ENCODE measurements at places on chromosomes 11 and 22.

DNA sequence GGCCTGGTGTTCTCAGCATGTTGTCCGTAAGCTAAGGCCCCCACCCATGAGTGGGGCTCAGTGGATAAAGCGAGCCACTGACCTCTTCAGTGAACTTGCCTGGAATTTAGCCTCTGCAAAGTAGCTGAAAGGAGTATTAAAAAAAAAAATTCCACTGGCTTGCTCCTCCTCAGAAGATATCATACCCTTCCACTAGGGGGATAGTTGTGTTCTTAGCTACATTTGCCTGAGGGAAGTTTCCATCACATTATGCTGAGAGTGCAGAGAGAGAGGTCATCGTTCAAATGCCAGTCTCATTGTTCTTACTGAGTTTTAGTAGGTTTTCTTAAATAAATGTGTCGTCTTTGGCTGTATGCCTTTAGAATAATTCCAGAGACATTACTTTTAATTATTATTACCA is 879.7 kb downstream of the JRKL start:
- DNase-seq, result no peak

DNA sequence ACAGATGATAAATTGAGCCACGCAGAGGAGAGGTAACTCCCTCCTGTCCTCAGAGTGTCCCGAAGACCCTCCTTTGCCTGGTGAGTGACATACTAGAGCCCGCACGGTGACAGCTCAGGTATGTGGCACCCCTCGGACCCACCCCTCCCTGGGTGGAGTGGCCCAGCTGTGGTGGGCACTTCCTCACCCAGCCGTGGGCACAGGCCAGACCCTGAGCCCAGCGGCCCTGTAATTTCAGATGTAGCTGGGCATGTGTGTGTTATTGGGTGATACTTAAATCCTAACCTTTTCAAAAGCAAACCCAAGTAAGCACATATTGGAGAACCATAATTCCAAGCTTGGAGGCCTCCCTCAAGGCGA is 93.2 kb downstream of the WNT7B start:
- DNase-seq, result no peak

DNA sequence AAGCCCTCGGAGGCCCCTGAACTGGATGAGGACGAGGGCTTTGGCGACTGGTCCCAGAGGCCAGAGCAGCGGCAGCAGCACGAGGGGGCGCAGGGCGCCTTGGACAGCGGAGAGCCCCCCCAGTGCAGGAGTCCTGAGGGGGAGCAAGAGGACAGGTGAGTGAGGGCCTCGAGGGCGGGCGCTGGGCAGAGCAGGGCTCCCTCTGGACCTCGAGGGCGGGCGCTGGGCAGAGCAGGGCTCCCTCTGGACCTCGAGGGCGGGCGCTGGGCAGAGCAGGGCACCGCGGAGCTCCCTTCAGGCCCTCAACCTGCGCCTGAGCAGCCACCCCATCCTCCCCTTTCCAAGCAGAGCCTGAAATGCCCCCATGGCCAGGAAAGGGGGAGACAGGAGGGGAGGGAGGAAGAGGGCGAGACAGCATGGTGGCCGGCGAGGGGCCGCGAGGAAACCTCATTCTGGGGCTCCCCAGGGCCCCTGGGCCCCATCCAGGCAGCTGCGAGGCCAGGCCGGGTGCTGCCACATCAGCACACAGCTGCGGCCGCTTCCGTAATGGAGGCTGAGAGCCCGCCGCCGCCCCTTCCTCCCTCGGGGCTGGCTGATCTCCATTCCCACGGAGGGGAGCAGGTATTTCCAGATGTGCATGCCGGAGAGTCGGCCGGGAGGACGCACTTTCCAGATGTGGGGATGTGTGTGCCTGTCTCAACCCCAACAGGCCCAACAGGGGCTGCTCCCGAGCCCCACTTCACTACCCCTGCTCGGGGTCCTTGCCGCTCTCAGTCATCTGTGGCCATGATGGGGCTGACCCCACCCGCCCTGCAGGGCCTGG is 10.0 kb downstream of the PRR33 start:
- no peak for DNase-seq

GRCh38 chr11:121214861-121215260 is 77.7 kb upstream of the SC5D start:
- no peak for DNase-seq

GRCh38 chr11:69650832-69651344 is 9.9 kb downstream of the CCND1 start:
- DNase-seq, result no peak

DNA sequence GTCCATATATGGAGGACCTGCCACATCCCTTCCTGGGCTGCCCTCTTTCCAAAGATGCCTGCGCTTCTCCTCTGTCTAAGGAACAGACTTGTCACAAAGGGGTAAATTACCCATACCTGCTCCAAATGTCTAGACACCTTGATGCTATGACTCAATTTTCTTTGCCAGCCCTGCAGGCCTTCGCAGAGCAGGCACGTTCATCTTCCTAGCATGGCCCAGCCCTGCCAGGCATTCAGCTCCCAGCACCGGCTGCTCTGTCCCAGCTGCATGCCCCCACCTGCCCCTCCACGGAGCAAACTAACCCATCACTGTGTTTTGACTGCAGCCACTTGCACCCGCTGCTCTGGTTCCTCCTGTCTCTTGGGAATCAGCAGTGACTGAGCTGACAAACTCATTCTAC is 526.1 kb downstream of the MIAT start:
- DNase-seq, result no peak

GRCh38 chr22:49116486-49117120 is 711.1 kb downstream of the BRD1 start:
- no peak for DNase-seq

- no peak for DNase-seq
These were observed 341.7 kb upstream of the CHORDC1 start for GRCh38 chr11:90564531-90564930.

DNA sequence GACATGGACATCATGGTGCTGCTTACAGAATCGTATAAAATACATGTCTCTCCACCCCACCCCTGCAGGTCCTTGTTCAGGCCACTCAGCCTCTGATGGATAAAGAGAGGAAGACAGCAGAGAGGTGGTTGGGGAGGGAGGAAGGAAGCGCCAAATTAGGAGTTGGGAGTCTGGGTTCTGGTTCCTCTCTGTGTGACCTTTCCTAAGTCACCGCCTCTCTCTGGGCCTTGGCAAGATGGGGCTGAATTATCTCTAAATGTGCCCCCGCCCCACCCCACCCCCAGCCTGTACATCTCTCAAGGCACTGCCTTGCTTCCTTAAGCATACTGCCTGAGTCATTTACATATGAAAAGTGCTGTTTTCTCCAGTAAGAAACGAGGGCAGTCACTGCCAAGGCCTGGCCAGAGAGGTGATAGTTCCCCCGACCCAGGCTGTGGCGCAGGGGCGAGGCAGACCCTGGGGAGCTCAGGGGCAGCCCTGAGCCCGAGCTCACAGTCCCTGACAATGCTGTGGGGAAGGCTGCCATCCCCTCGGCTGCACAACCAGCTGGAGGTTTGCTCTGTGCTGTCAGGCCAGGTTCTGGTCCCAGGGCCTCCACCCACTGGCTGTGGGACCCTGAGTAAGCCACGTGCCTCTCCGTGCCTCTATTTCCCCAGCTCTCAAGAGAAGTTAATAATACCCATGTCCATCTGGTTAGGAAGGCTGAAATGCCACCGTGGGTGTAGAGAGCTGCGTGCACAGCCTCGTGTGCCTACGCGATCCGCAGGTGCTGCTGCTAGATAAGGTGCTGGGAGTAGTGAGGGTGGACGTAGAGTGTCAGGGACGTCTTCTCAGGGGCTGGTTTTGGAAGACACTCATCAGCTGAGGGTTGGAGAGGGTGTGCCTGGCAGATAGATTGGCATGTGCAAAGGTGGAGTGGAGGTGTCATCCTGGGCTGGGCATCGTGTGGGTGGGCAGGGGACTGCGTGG is 55.3 kb downstream of the CACNA1I start:
- no peak for DNase-seq

DNA sequence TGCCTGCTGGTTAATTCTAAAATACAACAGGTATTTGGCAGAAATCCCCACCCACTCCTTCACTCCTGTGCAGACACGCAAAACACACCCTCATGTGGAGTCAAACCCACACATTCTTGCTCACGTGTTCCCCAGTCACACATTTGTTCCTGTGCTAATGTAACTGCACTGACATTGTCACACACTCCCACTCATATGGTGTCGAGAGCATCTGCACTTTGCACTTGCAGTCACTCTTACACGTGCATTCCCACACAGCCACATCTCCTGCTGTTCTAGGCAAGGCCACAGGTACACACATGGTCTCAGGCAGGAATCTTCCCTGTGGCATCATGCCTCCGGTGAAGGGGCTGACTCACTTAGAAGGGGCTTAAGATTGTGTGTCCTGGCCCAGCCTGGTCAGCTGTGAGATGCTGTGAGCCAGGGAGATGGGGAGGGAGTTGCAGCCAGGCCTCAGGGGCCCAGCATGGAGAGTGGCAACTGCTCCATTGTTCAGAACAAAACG is 395.0 kb downstream of the TENM4 start:
- no peak for DNase-seq

GRCh38 chr22:42909363-42910058 is 52.4 kb upstream of the ARFGAP3 start:
- no peak for DNase-seq

DNA sequence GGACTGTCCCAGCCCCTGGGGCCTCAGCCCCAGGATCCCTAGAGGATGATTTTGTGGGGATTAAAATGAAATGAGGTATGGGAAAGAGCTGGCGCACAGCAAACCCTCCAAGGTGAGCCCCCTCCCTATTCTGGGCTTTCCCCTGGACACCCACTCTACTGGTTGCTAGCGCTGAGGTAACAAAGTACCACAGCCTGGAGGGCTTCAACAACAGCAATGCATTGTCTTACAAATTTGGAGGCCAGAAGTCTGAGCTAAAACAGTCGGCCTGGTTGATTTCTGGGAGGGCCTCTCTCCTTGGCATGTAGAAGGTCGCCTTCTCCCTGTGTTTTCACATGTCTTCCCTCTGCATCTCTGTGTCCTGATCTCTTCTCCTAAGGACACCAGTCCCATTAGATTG is 913.6 kb downstream of the NTM start:
- no peak for DNase-seq

- no peak for DNase-seq
These were observed 55.8 kb downstream of the C11orf58 start for GRCh38 chr11:16794047-16794818.

DNA sequence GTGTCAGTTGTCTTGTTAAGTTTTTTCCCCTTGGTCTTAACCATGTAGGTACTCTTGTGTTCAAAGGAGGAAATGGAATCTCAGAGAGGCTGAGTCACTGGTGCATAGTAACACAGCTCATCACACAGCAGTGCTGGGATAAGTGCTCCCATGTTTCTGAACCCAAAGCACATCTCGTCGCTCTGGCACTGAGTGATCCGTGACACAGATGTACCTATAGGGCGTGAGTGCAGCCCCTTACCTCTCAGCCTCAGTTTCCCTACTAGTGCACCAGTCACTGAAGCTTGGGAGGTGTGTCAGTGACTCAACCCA is 234.0 kb downstream of the ST3GAL4 start:
- DNase-seq, result no peak

DNA sequence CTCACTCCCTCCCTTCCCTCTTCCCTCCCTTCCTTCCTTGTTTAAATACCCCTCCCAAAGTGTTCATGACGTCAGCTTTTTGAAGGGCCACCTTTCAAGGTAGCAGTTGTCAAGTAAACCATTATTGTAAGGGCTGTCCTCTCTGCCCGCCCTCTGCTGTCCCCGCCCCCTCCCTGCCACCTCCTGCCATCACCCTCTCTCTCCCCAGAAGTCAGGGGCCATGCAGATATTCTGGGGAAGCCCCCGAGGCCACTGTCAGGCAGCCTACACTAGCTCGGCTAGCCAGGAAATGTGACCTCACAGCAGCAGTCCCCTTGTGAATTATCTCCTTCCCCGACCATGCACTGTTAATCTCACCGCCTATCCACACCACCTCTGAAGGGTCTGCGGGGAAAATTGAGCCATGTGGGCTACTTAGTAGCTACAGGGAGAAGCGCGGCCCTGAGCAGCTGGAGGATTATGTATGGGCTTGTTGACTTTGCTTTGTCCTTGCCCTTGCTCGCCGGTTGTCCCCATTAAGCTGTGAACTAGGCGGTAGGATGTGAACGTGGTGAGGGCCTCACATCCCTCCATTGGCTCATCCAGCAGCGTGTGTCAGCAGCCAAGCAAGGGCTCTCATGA is 42.1 kb upstream of the ATXN10 start:
- DNase-seq, result no peak

GRCh38 chr11:105592035-105592434 is 17.8 kb upstream of the GRIA4 start:
- no peak for DNase-seq

- DNase-seq, result no peak
These were observed 32.3 kb upstream of the TECTA start for GRCh38 chr11:121068787-121069186.

DNA sequence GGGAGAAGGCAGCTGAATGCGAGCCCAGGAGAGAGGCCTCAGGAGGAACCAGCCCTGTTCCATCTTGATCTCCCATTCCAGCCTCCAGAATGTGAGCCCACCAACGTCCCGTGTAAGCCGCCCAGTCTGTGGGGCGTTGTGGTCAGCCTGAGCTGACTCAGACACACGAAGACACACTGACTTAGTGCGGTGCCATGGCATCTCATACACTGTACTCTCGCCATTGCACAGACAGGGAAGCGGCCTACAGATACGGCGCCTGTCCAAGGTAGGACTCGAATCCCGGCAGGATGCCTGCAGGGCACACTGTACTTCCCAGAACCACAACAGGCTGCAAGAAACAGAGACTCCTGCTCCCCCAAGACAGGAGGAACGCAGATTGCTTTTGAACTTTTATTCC is 179.6 kb downstream of the CTTN start:
- no peak for DNase-seq

DNA sequence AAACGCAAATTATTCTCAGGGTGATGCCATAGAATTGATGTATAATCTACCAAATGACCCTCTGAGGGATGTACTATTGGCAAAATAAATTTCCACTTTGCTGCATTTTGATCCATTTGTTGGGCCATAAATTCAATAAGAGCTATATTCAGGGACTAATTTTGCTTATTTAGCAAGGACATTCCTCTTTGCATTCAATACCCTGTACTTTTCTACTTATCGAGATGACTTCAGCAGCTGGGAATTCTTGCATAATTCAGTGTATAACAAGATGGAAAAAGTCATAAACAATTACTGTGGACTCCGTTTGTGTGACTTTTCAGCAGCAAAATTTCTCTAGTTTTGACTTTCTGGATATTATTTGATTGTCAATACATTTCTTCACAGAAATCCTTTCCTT is 744.7 kb upstream of the CCDC179 start:
- no peak for DNase-seq

DNA sequence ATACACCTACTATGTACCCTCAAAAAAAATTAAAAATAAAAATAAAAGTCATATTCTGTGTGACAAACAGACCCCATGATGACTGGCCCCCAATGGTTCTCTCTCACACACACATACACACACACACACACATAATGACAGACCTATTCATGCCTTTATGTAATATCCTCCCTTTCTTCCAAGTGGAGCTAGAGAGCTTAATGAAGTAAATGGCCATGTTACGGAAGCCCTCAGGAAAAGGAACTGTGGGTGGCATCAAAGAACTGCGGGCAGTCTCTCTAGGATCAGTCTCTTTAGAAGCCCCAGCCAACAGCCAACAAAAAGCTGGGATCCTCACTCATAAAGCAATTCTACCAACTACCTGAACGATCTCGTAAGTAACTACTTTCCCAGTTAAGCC is 125.5 kb downstream of the SIK3 start:
- DNase-seq, result no peak

All from stimulated activated CD4-positive, alpha-beta T cell treated with anti-CD3 and anti-CD28 coated beads, TNF-alpha, amount 100 ng/mL, for 1 hour (primary cell).